CD4-positive, alpha-beta T cell treated with Interferon gamma for 1 hour (primary cell): ENCODE measurements at places on chromosomes 13 and 19.

DNA sequence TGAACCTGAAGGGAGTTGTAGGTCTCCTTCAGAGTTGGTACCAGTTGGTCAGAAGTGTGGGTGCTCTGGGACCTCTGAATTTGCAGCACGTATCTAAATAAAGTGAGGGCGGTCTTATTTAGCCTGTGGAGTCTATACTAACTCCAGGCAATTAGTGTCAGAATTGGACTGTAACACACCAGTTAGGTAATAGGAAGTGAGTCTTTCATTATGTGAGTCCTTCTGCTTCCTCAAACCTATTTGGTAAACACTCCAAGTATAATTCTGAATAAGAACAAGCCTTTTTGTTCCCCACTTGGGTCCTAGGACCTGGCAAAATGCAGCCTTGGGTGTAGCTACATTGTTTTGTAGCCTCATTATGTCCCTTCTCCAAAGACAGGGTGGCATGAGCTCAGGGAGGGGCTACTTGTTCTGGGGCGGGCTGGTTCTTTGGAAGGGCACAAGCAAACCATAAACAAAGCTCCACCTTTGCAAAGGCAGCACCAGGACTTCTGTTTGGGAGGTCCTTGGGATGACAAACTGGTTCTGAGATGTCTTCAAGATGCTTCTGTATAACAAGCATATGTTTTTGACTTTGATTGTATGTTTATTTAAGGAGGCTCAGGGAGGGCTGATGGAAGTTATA, 418.0 kb downstream of the ZNF536 start:
- no peak for DNase-seq

GRCh38 chr13:111846391-111847159, 220.4 kb upstream of the SOX1 start:
- DNase-seq: no peak

DNA sequence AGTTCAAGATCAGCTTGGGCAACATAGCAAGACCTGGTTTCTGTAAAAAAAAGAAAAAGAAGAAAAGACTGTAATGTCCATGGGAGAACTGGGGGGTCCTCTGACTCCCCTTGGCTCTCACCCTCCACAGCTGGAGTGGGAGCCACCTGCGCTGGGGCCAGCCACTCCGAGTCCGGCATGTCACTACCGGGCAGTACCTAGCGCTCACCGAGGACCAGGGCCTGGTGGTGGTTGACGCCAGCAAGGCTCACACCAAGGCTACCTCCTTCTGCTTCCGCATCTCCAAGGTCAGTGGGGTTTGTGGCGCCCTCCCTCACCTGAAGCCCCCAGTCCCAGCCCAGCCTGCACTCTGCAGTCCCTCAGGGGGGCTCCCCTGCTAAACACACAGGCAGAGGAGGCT, 14.7 kb downstream of the RYR1 start:
- no peak for DNase-seq

- DNase-seq: no peak
Observed at GRCh38 chr13:109783447-109783814, 3.0 kb downstream of the IRS2 start.

DNA sequence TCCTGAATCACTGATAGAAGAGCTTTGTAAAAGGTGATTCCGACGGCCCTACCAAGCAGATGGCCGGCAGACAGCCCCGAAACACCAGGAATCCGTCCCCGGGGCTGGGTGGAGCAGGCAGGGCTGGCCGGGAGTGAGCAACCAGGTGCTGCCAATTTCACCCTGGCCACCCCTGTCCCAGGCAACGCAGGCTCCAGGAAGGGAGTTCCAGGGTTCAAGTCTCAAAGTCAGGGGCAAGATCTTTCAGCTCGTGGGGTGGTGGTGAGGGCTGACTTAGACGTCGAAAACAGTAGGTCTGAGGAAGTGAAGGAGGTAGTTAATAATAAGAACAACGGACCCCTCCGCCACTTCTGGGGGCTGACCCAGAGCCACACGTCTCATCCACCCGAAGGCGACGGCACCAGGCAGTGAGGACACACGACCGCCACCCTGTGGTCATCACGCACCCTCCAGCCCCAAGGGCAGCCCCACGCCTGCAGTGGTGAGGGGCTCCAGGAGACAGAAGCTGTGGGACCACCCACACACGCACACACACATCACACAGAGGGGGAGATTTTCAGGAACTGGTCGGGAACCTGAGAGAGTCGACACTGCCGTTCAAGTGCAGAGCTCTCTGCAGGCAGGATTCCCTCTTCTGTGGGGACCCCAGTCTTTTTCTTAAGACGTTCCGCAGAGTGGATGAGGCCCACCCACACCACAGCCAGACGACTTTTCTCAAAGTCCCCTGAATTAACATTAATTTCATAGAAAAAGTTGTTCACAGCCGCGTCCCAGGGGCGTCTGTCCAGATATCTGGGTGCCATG, 67.2 kb downstream of the SPACA7 start:
- DNase-seq: no peak

DNA sequence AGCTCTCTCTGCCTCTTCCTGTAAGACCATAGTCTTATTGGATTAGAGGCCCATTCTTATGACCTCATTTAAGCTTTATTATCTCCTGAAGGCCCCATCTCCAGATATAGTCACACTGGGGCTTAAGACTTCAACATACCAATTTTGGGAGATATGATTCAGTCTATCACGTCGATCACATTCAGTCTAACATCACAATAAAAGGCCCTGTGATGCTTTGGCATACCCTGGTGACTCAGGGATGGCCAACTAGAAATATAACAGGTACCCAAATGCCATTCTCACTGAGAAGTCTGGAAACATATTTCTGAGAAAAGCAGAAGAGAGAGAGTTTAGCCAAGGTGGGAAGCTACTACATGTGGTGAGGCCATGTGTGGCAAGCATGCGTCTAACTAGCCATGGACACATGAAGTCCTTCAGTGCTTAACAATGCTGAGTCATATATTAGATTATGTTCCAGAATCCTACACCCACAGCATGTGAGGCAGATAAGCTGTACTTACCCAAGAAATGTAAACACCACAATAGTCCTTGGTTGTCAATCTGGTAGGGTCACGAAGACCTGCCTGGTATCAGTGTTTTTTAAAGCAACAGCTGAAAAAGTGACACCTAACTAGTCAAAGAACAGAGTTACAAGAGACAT, 485.1 kb downstream of the FOXO1 start:
- DNase-seq: no peak

DNA sequence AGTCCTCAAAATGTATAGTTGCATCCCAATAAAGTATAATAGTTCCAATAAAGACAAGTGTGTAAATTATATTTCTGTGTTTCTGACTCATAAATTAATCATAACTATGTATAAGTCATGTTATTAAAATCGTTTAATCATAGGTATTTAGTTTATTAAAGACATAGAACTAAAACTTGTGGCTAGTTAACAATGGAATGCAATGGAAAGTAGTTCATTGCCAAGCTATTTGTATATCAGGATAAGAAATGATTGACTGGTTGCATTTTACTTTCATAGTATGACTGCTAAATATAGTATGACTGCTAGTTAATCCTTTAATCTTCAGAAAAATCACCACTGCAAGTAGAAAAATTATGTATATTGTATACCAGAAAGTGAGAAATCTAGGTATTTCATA, 16.9 kb downstream of the COG3 start:
- no peak for DNase-seq

- DNase-seq: no peak
Observed at GRCh38 chr19:28019901-28020300, 1193.0 kb downstream of the UQCRFS1 start.

DNA sequence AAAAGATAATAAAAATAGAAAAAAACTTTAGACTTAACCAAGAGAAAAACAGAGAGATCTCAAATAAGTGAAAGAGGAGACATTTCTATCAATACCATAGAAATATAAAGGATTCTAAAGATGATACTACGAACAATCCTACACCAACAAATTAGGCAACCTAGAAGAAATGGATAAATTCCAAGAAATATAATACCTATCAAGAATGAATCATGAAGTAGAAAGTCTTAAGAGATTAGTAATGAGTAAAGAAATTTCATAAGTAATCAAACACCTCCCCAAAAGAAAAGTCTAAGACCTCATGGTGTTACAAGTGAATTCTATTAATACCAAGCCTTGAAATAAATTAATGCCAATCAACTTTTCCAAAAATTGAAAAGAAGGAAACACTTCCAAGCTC, 1584.5 kb upstream of the MIR17HG start:
- DNase-seq: no peak

DNA sequence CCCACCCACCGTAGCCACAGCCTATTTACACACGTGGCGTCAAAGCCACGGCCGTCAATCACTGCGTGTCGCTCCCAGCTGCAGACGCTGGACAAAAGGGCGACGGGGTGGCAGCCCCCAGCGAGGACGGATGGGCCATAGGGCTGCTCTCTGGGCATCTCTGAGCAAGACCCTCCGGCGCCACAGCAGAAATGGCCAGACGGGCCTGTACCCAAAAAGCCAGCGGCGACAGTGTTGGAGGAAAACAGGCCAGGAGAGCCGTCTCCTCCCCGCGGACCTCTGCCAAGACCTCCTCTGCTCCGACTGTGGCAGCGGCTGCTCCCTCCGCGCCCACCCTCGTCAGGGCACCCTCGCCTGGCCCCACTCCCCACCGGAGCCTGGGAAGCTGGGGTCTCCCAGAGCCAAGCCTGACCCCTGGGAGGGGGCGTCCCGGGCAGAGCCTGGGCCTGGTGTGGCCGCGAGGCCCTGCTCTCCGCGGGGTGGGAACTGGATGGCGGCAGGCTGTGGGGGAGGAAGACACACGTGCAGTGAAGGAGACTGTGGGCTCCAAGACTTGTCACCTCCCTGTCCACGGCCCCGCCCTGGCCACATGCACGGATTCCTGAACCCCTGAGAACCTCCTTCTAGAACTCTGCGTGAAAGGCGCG, 2.7 kb downstream of the C2CD4C start:
- DNase-seq: no peak

- no peak for DNase-seq
Observed at GRCh38 chr19:43738780-43739211, 16.0 kb downstream of the SMG9 start.

GRCh38 chr13:25864116-25864515, 187.7 kb downstream of the SHISA2 start:
- DNase-seq: no peak

DNA sequence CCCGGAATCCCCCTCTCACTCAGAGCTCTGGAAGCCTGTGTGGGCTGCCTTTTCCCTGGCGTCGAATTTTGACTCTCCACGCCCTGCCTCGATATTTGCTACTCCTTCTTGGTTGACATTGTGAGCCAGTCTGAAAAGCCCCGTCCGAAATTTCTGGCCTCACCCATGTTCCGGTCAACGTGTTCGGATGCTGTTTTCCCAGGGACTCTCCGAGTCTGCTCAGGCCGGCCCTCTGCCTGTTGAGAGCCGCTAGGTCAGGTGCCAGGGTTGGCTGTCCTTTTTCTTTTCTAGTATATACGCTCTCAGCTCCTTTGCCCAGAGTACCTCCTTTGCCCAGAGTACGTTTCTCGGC, 6.8 kb upstream of the DGKH start:
- no peak for DNase-seq

DNA sequence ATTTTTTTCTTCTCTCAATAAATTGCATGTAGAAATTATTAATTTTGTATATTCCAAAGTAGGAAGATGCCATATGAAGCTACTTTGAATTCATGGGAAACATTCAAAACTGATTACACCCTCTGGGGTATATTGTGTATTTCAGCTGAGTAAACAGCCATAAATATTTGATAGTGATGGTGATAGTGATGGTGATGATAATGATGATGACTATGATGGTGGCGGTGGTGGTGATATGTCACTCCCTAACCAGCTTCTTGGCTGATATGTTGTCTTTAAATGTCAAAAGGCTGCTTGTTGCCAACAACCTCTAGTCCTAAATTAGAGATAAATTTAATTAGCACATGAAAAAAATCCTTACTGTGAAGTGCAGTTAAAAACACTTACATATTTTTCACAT, 102.0 kb downstream of the LRCH1 start:
- no peak for DNase-seq

DNA sequence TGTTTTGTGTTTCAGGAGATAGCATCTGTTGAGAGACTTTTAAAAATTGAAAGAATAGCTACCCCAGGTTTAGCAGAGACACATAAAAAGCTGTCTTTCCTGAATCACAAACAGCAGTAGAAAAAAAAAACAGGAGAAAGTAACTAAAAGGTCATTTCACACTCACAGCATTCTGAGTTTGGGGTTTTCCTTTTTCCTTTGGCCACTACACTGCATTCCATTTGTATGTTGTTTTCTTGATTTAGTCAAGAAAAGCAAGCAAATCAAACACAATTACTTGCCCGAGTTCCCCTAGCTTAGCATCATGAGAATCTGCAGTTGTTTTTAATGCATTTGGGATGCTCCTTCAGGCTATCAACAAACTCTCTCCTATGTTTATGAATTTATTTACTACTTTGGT, 161.0 kb downstream of the KCTD12 start:
- DNase-seq: no peak

- DNase-seq: no peak
Observed at GRCh38 chr19:32829345-32829896, 40.1 kb downstream of the SLC7A9 start.

GRCh38 chr19:44710483-44710882, 11.5 kb downstream of the CEACAM16 start:
- DNase-seq: no peak

- DNase-seq: no peak
Observed at GRCh38 chr19:4568886-4569285, 9.4 kb upstream of the SEMA6B start.

GRCh38 chr19:34838753-34839431, 65.9 kb upstream of the ZNF599 start:
- no peak for DNase-seq

DNA sequence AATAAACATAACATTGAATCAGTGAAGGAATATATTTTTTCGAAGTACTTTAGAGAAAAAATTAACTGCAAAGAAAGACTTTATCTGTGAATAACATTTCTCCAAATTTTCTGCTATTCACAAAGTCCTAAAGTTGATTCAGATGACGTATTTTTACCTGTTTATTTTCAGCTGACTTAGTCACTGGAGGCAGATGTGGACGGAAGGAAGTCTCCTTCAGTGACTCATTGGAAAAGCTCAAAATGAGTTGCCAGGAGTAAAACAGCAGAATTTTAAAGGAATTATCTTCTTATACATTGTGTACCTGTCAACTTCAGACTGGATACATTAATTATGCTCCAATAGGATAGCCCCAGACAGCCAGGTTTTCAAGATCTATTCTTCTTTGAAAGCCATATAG, 679.3 kb upstream of the GPC6 start:
- DNase-seq: no peak

- no peak for DNase-seq
Observed at GRCh38 chr13:46860722-46861121, 36.1 kb downstream of the HTR2A start.

DNA sequence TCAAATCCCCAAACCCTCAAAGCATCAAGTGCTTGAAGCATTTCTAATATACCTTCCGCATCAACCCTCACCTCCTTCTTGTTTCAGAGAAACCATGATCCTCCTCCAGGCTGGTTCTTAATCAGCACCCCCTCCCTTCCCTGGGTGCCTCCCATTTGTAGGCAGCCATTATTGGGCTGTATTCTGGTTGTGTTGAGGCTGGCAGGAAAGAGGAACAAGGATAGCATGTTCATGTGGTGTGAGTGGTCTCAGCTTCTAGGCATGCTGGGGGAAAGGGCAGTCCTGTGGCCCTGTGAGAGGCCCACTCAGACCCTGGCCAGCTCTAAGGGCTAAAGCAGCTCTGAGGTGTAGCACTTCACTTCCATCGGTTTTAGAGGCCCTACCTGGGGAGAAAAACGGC, 18.9 kb upstream of the TRIM13 start:
- no peak for DNase-seq

GRCh38 chr13:112347986-112348385, 28.2 kb upstream of the SPACA7 start:
- DNase-seq: no peak

- DNase-seq: no peak
Observed at GRCh38 chr19:56966225-56966696, 125.7 kb upstream of the PEG3 start.
